T-helper 9 cell (primary cell): ENCODE measurements at places on chromosomes 16 and 17.

DNA sequence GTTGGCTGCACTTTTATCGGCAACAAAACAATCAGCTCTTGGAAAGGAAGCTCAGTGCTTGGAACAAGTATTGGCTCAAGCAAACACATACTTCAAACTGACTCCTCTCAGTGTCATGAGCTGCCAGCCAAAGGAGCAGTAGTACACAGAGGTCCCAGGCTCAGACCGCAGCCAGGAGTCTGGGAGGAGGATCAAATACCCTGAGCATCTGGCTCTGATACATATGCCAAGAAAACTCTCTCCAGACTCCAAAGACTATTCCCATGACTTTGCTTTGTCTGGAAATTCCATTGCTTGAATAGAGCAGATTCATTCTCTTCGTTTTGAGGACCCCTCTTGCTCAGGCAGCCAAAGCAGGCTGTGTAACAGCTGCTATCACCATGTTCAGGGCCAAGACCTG is 501.6 kb upstream of the PSMD7 start:
- DNase-seq: no peak

- peak; percentile 38 for DNase-seq
These were observed 113.2 kb downstream of the PRKCB start for GRCh38 chr16:23948949-23949411.

- DNase-seq: no peak
These were observed 52.6 kb downstream of the RNF213 start for GRCh38 chr17:80313160-80313829.

DNA sequence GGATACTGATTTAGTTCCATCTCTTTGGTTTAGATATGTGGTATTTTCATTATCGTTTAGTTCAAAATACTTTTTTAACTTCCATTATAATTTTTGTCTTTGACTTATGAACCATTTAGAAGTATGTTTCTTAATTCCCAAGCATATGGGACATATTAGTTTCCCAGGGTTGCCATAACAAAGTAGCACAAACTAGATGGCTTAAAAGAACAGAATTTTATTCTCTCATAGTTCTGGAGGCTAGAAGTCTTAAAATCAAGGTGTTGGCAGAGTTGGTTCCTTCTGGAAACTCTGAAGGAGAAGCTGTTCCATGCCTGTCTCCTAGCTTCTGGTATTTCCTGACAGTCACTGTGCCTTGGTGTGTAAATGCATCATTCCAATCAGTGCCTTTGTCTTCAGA is 291.5 kb upstream of the AXIN2 start:
- DNase-seq: no peak

DNA sequence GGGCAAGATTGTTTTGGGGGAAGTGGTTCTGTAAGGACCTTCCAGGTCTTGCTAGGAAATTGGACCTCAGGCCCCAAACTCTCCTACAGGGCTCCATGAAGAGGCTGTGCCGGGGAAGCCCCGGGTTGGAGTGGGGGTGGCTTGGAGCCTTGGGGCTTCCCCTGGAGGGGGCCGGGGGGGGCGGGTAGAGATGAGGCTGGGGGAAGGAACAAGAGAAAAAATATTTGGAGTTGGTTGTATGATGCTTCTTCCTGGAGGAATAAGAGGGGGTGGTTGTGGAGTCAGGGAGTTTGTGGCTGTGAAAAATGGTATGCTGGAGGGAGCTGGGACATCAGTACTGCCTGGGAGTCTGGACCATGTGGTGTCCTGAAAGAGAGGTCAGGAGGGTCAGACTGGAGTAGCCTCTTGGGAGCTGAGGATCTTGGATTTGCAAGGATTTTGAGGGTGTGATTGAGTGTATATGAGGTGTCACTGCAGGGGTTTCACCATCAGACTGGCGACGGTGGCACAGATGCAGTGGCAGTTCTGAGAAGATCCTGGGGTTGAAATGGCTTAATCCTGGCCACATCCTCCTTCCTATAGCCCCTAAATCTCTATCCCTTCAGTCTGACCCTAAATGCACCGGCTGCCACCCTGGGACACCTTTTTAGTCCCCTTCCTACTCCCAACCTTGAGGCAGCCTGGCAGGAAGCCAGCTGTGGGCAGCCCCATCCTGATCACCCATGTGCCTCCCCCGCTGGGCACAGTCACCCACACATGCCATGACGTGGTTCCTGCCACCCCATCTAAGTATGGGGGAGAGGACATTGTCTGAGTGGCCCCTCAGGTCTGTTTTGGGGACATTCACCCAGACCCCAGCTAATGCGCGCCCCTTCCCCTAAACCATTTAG is 10.9 kb downstream of the RARA start:
- DNase-seq: peak; percentile 83

DNA sequence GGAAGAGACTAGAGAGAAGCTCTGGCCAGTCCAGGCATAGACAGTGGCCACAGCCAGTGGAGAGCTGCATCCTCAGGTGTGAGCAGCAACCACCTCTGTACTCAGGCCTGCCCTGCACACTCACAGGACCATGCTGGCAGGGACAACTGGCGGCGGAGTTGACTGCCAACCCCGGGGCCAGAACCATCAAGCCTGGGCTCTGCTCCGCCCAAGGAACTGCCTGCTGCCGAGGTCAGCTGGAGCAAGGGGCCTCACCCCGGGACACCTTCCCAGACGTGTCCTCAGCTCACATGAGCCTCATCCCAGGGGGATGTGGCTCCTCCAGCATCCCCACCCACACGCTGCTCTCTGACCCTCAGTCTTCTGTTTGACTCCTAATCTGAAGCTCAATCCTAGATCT is 3.2 kb downstream of the RHBDF1 start:
- no peak for DNase-seq

GRCh38 chr17:10352893-10353292 is 19.9 kb downstream of the MYH13 start:
- DNase-seq: no peak

- no peak for DNase-seq
These were observed 178.0 kb downstream of the PARN start for GRCh38 chr16:14452066-14452465.

DNA sequence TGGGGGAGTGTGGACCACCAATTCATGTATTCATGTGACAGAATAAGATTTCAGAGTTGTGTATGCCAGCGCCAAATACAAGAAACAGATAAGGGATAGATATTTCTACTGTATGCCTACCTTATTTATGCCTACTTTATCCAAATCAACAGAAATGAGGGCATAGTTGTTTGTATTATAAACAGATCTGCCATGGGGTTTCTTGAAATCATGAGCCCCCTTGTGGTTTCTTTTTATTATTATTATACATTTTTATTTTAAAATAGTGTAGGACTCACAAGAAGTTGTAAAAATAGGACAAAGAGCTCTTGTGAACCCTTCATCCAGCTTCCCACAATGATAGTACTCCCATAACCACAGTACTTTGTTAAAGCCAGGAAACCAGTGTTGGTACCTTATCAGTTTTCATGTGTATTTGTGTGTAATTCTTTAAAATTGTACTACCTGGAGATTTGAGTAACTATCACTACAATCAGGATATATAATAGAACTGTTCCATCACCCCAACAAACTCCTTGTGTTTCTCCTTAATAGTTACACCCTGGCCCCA is 229.4 kb downstream of the CCDC182 start:
- DNase-seq: no peak

DNA sequence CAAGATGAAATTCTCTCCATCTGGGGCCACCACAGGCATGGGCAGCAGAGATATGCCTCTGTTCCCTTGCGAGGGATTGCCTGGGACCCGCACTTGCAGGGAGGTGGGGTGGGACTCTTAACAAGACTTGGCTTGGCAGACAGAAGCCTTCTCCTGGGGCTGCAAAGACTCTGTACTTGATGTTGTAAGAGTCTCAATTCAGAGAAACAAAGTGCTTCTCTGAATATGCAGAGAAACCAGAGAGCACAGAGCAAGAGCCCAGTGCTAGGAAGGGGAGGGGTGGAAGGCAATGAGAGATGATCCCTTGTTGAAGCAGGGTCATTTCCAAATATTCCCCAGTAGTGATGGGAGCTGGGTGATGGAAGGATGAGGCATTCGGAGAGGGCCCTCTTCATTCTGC is 2.2 kb downstream of the MMP28 start:
- no peak for DNase-seq

- peak; percentile 80 for DNase-seq
These were observed 28.2 kb downstream of the ACTG1 start for GRCh38 chr17:81484195-81484979.
